CD8-positive, alpha-beta memory T cell (primary cell): ENCODE measurements at places on chromosomes 2 and 18. TPM values are rescaled to one million over a fixed set of nuclear protein-coding genes. Genes with fewer than 3 reads are reported as not detected.

DNA sequence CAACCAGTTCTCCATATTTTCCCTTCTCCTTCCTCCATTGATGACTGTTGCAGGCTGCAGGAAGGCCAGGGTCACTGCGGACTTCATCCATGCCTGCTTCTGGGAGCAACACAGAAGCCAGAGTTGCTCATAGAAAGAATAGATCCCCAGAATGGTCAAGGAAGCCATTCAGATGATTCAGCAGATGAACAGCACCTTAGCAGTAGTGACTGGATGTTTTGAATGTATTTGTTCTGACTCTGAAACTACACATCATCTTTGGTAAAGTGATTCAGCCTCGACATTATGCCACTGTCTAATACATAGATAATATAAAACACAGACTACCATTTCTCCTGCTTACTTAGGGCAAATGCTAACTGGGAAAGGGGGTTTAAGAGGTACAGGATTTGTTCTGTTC is 411.6 kb downstream of the RND3 start:
- no peak overlapping the region for H3K4me3 ChIP-seq
- no peaks in the 10 kb centered on the region for H3K27me3 ChIP-seq
- H3K4me1 ChIP-seq, result no peaks in the 10 kb centered on the region
- no peaks in the 10 kb centered on the region for H3K36me3 ChIP-seq
- no peak for DNase-seq
- no peak overlapping the region for H3K27ac ChIP-seq

- no peaks in the 10 kb centered on the region for H3K27me3 ChIP-seq
- no peaks in the 10 kb centered on the region for H3K36me3 ChIP-seq
- no peak for DNase-seq
- peaks cover 10% of the 10 kb centered on the region for H3K4me1 ChIP-seq
Measured at GRCh38 chr2:12318427-12319057, 398.2 kb upstream of the TRIB2 start.

GRCh38 chr18:3250237-3251107 is 2.9 kb downstream of the MYL12A start:
- peaks cover 33% of the 10 kb centered on the region for H3K36me3 ChIP-seq
- peaks cover 60% of the 10 kb centered on the region for H3K4me1 ChIP-seq
- H3K27ac ChIP-seq, result peak overlapping the region; percentile 33

DNA sequence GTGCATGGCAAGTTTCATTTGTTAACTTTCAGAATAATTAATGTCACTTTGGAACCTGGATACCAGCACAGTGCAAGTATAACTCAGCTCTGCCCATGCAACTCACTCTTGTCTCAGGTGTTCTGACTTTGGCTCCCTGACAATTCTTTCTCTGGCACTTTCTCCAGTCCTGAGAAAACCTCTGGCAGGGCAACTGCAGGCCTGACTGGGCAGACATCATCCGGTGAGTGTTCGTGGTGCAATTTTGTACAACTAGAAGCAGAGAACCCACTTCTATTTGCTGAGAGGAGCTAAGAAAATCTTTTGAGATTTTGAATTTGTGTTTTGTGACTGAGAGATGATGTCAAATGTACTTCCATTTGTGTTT is 143.0 kb downstream of the AQP4 start:
- H3K36me3 ChIP-seq, result no peaks in the 10 kb centered on the region
- H3K27ac ChIP-seq, result no peak overlapping the region
- no peak overlapping the region for H3K4me3 ChIP-seq

DNA sequence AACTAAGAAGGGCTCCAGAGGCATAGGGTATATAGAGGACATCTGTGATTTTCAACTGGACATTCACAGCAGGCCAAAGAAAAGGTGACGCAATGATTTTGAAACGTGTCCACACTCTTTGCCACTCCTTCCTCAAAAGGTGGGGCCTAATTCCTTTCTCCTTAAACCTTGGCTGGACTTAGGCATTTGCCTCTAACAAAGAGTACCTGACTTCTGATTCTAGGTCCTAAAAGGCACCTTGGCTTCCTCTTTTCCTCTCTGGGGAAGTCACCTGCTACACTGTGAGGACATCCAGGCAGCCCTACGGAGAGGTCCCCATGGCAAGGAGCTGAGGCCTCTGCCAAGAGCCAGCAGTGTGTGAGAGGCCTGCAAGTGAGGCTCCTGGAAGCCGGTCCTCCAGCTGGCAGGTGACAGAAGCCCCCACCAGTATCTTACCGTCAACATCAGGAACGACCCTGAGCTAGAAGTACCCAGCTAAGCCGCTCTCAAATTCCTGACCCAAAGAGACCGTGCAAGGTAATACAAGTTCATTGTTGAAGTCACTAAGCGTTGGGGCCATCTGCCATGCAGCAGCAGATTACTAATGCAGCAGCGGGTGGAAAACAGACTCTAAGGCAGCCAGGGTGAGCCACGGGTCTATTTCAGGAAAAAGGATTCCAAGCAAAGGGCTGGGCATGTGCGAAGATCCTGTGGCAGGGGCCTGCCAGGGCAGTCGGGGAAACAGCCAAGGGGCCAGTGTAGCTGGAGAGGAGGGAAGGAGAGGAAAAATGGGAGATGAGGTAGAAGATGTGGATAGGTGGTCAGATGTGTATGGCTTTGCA is 7.4 kb upstream of the HES6 start:
- DNase-seq, result no peak
- no peaks in the 10 kb centered on the region for H3K36me3 ChIP-seq
- H3K4me1 ChIP-seq, result no peaks in the 10 kb centered on the region
- no peaks in the 10 kb centered on the region for H3K27me3 ChIP-seq
- no peak overlapping the region for H3K4me3 ChIP-seq
- no peak overlapping the region for H3K27ac ChIP-seq

DNA sequence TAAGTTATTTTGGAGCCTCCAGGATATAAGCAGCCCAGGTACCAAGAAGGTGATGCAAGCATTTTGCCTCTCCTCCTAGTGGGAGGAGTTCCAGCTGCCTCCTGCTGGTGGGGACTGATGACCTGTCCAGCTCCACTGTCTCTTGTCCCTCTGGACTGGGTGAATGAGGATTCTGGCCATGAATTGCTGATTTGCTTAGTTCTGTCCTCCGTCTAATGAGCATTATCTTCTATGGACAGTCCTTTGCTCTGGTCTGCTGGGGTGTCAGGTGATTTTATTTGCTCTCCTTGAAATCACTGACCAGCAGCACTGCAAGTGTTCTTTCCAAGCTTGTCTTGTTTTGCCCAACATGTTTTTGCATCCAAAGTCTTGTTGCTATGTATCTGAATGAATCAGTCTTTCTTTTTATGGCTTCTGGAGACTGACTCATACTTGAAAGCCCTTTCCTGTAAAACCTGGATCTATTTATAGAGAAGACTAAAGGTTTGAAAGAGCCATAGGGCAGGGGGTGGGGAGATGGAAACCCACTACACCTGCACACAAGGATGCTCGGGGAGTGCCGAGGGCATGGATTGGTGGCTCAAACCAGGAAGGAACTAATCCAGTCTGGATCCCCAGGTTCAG is 40.5 kb upstream of the EFHD1 start:
- H3K4me3 ChIP-seq, result no peak overlapping the region
- H3K36me3 ChIP-seq, result no peaks in the 10 kb centered on the region
- no peak overlapping the region for H3K27ac ChIP-seq
- H3K4me1 ChIP-seq, result no peaks in the 10 kb centered on the region

DNA sequence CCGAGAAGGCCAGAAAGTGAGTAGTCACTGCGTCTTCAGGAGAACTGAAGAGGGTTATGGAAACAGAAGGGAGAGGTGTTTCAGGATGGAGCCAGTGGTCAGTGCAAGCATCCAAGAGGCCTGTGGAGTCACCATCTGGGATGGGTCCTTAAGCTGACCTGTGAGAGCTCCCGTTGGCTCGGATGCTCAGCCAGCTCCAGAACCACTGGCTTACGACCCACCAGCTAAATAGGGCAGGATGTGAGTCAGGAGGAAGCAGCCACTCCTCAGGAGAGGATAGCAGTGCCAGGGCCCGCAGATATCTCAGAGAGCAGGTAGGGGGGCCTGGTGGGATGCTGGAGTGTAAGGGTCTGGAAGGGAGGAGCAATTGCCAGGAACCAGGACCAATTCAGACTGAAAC is 63.1 kb upstream of the B3GNT7 start:
- no peak overlapping the region for H3K27ac ChIP-seq
- no peak overlapping the region for H3K4me3 ChIP-seq
- H3K27me3 ChIP-seq, result no peaks in the 10 kb centered on the region
- H3K4me1 ChIP-seq, result no peaks in the 10 kb centered on the region
- H3K36me3 ChIP-seq, result no peaks in the 10 kb centered on the region

DNA sequence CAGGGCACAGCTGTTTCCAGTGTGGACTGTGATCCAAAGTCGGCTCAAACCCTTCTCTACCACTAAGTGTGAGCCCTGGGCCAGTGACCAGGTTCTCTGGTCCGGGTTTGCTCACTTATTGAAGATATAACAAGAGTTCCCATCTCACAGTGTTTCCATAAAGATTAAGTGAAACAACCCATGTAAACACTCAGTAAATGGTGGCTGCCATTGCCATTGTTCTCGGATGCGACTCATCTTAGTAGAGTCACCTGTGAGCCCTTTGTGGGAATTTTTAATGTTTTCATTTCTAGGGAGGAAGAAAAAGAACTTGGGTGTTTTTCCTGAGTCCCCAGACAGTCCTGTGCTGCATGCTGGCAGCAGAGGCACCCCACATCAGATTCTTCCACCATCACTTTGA is 53.4 kb downstream of the TPGS2 start:
- DNase-seq, result no peak
- no peaks in the 10 kb centered on the region for H3K27me3 ChIP-seq
- H3K36me3 ChIP-seq, result no peaks in the 10 kb centered on the region

Gene CREG2
- total RNA-seq, result not detected

Gene RAD51AP2
- total RNA-seq, result not detected
